ENCODE measurements at places on chromosomes 6 and 20. TPM values are rescaled to one million over a fixed set of nuclear protein-coding genes. Genes with fewer than 3 reads are reported as not detected.

GRCh38 chr20:53658322-53658721 lies 64.7 kb upstream of the ZNF217 start:
- peaks cover 31% of the 10 kb centered on the region for H3K4me1 ChIP-seq
- H3K27me3 ChIP-seq = no peaks in the 10 kb centered on the region
- H3K27ac ChIP-seq = no peak overlapping the region
- DNase-seq = no peak
- H3K36me3 ChIP-seq = no peaks in the 10 kb centered on the region

GRCh38 chr6:96687121-96687520 lies 124.2 kb downstream of the FHL5 start:
- H3K4me1 ChIP-seq = no peaks in the 10 kb centered on the region
- H3K36me3 ChIP-seq = no peaks in the 10 kb centered on the region
- no peak overlapping the region for H3K27ac ChIP-seq
- no peak overlapping the region for H3K4me3 ChIP-seq
- no peak for DNase-seq

SLC22A7 gene
- not detected for total RNA-seq

DNA sequence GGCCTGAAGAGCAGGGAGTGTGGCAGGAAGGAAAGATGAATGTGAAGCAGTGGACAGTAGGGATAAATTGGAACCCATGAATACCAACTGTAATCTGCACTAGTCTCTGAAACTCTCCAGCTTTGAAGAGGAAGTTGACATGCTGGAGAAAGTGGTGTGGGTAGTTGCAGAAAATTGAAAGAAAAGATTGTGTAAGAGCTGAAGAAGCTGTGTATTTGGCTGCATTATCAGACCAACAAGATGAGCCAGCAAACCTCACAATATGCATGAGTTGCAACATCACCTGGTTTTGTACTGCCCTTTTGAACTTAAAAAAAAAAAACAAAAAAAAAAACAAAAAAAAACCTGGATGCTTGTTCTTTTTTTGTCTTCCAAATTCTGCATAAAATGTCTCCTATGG lies 921.9 kb upstream of the EYS start:
- no peak for DNase-seq
- no peak overlapping the region for H3K4me3 ChIP-seq

PSMB1 gene
- 103 TPM for total RNA-seq

DNA sequence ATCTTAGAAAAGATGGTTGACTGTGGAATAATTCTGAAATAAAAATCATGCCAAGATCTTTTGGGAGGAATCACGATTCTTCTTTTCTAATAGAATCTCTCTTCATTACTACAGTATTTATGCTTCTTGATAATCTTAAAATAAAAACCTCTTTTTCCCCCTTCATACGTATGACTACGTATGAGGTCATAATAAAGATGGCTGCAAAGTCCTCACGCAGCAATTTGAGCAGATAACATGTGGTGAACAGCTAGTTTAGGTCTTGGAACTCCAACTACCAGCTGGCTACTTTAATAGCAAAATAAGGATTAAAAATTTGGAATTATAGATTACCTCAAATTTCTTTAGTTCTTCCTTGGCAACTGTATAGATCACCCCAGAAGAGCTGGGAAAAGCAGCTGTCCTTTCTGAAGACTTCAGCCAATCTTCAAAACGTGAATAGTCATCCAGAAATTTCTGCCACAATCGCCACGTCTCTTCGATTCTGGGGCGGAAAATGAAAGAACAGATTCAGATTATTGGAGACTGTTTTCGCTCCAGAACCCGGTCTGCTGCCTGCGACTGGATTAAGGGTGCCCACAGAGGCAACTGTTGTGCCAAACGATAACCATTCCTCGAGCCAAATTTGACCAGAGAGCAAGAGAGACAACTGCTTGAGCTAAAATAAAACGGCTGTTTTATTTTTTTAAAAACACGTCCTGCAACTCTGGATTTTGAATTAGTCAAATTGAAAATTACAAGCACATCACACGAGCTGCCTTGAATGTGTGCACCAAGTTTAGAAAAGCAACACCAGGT lies 347.3 kb downstream of the ESR1 start:
- H3K4me1 ChIP-seq = no peaks in the 10 kb centered on the region
- no peak overlapping the region for H3K4me3 ChIP-seq
- no peaks in the 10 kb centered on the region for H3K27me3 ChIP-seq

PLCB4 gene
- 0.94 TPM for total RNA-seq

DNA sequence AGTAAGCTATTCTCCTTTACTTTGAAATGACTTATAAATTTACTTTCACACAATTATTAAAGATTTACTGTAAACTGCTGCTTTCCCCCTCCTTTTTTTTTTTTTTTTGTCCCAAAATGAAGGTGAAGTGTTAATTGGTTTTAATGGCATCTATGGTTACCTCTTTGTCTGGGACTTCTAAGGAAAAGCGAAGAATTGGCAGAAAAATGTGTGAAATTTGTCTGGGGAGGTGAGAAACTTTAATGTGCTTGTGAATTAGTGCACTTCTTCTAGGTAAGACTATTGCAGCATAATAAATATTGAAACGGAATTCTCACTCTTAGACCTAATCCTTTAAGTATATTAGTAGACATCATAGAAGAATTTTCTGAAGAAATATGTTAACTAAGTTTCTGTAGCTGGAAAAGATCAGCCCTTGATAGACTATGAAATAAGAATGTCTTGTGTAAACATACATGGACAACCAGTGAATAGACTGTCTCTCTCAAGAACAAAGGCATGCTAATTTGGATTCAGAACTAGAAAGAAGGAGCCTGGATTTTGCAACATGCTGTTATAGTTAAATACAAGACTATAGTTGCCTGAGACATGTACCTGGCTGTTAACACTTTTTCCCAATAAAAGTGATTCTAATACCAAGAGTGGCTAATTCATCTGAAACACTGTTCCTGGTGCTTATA lies 23.9 kb downstream of the FLRT3 start:
- no peak overlapping the region for H3K4me3 ChIP-seq
- no peaks in the 10 kb centered on the region for H3K4me1 ChIP-seq
- H3K27ac ChIP-seq = no peak overlapping the region
- H3K36me3 ChIP-seq = no peaks in the 10 kb centered on the region
- H3K27me3 ChIP-seq = no peaks in the 10 kb centered on the region

SENP6 gene
- 99.4 TPM for total RNA-seq

DNA sequence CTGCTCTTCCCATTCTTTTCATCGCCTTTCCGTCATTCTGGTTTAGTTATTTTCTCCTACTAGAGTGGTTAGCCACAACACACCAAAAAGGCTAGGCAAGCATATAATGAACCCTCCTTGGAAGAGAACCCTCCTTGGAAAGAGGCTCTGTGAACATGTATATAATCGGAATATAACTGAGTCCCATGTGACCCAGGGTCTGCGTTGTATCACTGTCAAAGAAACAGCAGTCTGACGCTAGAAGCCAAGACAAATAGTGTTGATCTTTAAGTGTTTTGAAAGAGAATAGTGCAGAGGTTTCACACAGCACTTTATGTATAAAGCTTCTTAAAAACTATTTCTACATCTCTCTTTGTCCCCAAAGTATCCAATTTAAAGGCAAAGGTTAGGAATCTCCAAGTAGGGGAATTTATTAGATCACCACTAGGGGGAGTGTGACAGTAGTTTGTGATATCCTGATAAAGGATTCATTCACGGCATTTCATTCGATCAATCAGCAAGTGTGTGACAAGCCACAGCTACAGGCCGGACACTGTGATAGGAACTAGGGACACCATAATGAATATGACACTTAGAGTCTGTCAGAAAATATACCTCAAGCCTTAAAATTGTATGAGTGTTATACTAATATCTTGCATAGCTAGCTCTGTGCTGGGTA lies 395.3 kb downstream of the CD109 start:
- no peaks in the 10 kb centered on the region for H3K4me1 ChIP-seq
- DNase-seq = no peak
- no peaks in the 10 kb centered on the region for H3K36me3 ChIP-seq

DNA sequence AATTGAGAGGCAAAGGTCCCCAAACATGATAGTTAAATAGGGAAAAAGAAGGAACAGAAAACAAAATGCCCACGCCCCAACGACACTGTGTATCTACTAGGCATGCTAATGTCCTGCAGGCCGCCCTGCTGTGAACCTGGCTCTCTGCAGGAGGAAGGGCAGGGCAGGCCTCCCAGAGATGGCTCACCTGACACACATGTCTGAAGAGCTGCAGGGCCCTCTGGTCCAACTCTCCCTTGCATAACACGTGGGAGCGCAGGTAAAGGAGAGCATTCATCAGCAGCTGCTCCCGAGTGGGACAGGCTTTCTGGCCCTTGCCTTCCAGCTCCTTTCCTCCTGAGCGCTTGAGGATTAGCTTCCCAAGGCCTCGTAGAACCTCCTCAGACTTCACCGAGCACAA lies 53.7 kb upstream of the LYRM2 start:
- H3K4me3 ChIP-seq = no peak overlapping the region
- no peaks in the 10 kb centered on the region for H3K4me1 ChIP-seq
- peaks cover 95% of the 10 kb centered on the region for H3K36me3 ChIP-seq
- H3K27me3 ChIP-seq = no peaks in the 10 kb centered on the region
- no peak for DNase-seq
- no peak overlapping the region for H3K27ac ChIP-seq

- no peak for DNase-seq
- no peaks in the 10 kb centered on the region for H3K4me1 ChIP-seq
- no peak overlapping the region for H3K4me3 ChIP-seq
- no peaks in the 10 kb centered on the region for H3K27me3 ChIP-seq
Observed at GRCh38 chr6:42226161-42226611, 8.5 kb upstream of the MRPS10 start.

DNA sequence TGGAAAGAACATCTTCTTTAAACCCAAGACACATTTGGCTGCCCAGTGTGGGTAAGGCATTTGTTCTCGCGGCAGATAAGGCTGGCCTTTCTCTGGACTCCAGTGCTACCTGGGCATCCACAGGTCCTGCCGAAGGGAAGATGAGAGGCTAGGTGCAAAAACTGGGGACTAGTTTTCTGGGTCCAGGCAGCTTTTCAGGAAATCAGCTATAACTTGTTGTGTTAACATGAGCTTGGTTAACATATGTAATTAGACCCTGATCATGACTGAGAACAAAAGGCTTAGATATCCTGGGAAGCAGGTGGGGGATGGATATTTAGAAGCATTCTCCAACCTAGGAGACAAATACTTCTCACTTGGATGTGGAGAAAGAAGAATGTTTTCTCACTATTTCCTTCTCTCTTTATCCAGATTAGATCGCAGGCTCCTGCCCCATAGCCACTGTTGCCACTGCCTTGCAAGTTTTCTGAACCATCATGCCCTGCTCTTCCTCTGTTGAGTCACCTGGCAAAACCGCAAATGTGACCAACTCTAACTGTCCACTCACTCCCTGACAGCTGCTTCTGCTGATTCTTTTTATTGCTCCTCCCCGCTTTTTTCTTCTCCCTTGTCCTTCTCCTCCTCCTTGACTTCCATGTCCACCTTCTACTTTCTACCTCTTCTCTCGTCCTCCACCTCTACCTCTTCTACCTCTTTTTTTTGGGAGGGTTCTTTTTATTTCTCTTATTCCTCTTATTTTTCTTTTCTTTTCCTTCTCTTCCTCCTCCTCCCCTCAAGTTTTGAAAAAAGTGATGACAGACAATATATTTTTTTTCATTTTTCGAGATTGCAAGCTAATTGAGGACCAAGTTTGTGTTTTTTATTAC lies 258.1 kb downstream of the UTRN start:
- H3K36me3 ChIP-seq = peaks cover 78% of the 10 kb centered on the region
- no peak for DNase-seq
- H3K27ac ChIP-seq = no peak overlapping the region
- H3K4me3 ChIP-seq = no peak overlapping the region

MROH8 gene
- total RNA-seq = 0.81 TPM

MYLK4 gene
- total RNA-seq = 0.91 TPM

COL11A2 gene
- 0.89 TPM for total RNA-seq

DNA sequence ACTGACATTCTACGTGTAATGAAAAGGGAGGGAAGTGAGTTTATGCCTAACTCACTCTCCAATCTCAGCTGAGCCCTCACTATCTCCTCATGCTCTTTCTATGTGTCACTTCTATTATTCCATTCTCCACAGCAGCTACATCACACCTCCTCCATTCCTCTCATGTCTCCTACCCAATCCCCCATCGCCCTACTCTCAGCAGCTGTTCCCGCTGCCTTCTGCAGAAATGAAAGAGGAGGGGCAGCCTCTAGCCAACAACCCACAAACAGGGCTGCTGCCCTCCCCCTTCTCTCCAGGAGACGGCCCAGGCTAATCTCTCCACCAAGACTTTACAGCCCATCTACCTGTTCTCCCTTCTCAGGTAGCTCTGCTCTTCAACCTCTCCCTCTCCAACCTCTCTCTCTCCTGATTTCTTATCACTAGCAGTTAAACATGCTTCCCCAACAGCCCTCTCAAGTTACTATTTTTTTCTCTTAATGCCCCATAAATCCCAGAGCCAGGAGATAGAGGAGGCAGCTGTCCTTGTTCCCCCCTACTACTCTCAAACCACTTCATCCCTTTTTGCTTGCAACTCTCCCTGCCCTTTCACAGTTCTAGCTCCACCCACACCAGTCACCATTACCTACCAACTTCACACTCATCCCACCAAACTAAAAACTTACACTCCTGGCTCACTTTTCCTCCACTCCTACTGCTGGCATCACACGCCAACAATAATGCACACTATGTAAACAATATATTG lies 136.5 kb downstream of the BTBD9 start:
- no peaks in the 10 kb centered on the region for H3K36me3 ChIP-seq
- H3K4me3 ChIP-seq = no peak overlapping the region
- no peak overlapping the region for H3K27ac ChIP-seq
- H3K27me3 ChIP-seq = no peaks in the 10 kb centered on the region
- no peak for DNase-seq

TCP11 gene
- total RNA-seq = not detected

DNA sequence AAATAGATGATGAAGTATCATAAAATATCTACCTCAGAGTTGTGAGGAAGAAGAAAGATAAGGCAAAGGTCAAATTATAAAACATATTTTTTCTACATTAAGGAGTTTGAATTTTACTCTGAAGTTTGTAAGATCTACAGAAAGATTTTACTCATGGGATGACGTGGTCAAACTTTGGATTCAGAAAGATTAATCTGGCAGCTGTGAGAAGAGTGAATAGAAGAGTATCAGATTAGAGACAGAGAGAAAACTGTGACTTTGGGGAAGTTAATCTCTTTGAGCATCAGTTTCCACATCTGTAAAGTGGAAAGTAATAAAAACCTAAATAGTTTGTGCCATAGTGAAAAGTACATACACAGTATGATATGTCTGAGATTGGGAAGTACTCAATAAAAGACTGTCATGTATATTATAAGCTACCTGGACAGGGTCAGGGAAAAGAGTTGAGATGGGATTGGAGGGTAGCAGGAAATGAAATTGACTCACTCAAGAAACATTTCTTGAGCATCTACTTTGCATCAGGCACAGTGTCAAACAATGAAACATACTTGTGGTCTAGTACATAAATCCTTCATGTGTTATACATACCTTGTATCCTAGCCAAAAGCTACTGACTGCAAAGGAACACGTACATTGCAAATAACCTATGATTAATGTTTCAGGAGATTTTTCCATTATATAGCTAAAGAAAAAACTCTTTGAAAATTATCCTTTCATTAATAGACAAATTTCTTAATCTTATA lies 222.1 kb downstream of the TMEM200A start:
- DNase-seq = no peak
- H3K27me3 ChIP-seq = no peaks in the 10 kb centered on the region
- H3K4me3 ChIP-seq = no peak overlapping the region
- no peaks in the 10 kb centered on the region for H3K4me1 ChIP-seq

- H3K27me3 ChIP-seq = no peaks in the 10 kb centered on the region
- H3K36me3 ChIP-seq = peaks cover 20% of the 10 kb centered on the region
- peaks cover 84% of the 10 kb centered on the region for H3K4me1 ChIP-seq
Observed at GRCh38 chr20:48771542-48771941, 56.3 kb downstream of the PREX1 start.

CST5 gene
- not detected for total RNA-seq

MCUR1 gene
- total RNA-seq = 9.8 TPM

ADGRF5 gene
- total RNA-seq = not detected
